ENCODE measurements at places on chromosomes 2 and 18.

DNA sequence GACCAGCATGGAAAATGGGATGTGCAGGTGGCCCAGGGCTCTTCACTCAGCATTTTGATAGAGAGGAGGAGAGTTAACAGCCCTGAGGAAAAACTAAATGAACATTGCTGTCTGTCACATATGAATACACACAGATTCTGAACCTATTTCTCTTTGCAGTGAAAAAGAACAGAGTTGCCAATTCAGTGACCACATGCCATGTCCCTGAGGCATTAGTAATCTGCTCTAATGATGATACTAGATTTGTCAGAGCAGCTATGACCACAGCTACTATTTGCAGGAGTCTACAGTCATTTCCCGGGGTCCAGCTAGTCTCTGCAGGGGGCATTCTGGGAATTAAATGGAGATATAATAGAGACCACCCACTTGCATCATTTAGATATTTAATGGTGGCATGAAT, 267.6 kb downstream of the TMX3 start:
- DNase-seq, result no peak

- peak; percentile 100 for DNase-seq
These were observed at the start of gene PCGF1 for GRCh38 chr2:74507145-74507925. Gene PCGF1, minus strand, starts transcription at chr2:74507695. Its CDS starts 27 bp downstream, at chr2:74507668.

GRCh38 chr18:7000484-7001096, 117.0 kb downstream of the LAMA1 start:
- DNase-seq, result peak; percentile 35

GRCh38 chr2:28516950-28517349, 21.1 kb downstream of the PLB1 start:
- no peak for DNase-seq

DNA sequence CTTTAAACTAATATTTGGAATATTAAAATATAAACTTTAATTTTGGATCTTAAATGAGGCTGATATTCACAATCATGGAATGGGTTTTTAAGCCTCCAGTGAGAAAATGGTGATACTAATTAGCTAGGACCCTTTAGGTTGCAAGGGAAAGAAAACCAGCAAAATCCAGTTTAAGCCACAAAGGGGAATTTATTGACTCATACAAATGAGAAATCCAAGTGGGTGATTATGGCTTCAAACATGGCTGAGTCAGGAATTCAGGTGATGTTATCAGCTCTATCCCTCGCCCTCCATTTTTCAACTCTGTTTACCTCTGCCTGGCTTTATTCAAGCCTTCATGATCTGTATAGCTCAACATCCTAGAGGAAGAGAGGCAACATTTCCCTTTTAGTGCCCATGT, 75.3 kb upstream of the DLX2 start:
- DNase-seq, result peak; percentile 47

DNA sequence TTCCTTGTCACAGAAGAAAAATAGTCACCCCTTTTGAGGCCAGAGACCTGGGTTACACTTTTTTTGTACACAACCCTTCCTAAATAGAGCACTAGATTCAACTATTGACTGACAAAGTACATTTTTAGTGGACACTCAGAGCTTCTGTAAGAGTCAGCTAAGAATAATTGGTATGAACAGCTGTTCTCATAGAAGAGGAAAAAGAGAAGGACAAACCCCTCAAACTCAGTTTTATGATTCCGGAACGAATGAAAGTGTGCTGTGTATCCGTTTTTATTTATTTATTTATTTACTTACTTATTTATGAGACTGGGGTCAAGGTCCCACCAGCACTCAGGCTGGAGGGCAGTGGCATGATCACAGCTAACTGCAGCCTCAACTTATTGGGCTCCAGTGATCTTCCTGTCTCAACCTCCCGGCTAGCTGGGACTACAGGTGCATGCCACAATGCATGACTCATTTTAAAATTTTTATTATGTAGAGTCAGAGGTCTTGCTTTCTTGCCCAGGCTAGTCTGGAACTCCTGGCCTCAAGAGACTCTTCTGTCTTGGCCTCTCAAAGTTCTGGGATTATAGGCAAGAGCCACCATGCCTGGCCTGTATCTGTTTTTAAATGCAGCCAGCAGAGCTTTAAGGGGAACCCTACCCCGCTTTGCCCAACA, 36.0 kb upstream of the FZD5 start:
- DNase-seq, result no peak

DNA sequence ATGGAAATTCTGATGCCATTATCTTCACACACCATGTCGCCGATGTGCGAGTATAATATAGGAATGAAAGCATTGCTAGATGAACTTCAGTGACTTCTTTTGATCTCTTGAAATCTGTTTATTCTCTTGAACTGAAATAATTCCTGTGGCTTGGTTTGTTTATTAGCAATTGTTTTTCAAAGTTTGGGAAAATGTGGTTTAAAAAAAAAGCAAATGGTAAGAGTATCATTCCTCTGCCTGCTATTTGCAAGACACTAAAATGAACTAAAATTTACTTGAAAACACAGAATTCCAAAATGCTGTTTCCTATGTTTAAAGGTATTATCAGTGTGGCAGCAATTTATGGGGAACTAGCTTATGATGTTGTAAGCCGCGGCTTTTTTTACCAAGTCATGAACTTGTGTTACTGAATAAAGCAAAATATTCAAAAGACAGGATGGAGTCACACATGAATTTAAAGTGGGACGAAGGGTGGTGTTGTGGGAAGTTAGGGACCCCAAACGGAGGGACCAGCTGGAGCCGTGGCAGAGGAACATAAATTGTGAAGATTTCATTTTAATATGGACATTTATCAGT, 96.4 kb downstream of the COLEC12 start:
- no peak for DNase-seq

DNA sequence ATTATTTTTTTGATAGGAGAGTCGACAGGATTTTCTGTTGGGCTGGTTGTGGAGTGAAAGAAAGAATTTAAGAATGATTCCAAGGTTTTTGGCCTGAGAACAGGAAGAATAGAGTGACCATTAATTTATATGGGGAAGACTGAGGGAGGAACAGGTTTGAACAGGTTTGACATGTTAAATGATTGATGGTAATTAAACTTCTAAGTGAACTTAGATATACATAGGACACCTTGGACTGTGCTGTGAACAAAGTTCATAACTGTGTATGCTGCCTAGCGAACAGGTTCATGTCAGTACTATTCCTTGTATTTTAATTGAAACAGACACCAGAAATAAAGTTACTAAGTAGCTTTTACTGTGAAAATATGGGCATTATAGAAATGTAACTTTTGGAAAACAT, 212.0 kb downstream of the SPAG16 start:
- DNase-seq, result no peak

DNA sequence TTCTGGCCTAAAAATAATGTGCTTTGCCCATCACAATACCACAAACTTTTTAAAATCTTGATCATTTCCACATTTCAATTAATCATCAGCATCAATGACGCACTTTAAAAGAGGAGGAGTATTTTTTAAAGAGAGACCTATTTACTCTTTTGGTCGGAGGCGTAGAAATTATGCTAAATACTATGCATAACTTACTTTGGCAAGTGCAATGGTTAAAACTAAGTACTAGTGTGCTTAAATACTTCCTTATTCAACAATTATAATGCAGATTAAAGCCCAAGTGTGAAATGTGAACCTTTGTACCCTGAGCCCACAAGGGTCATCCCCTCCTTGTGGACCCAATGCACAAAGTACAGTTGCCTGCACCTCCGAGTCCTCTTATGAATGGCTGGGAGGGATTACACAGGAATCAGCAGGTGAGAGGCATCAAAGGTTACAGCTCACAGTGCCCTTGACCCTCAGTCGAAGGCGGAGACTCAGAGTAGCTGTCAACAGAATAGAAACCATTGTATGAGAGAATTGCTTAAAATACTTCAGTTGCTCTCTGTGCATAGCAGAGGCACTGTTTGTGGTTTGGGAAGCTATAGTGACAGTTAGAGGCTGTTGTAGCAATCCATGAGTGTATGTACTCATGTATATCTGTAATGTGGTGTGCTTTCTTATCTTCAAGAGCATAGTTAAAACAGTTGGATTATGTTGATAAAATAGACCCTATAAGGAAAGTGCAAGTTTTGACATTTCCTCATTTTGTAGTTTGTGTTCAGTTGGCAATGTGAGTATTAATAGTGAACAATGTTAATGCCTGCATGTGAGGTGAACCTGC, 151.7 kb upstream of the ITGA4 start:
- no peak for DNase-seq

DNA sequence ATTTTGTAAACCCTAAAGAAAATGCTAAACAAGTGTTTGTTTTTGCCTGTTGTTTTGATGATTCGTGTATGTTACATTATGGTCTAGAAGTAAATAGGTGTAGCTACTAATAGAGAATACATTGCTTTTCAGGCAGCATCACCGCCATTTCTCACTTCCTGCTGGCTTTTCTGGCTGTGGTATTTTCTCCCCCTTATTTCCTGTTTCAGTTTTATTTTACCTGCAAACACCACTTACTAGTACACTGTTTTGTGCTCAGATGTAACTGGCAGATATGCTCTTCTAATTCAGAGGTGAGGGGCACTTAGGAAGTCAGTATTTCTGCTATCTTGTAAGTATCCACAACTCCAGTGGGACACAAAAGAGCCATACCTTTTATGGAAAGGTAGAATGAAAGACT, 38.1 kb upstream of the SLC3A1 start:
- DNase-seq, result no peak

DNA sequence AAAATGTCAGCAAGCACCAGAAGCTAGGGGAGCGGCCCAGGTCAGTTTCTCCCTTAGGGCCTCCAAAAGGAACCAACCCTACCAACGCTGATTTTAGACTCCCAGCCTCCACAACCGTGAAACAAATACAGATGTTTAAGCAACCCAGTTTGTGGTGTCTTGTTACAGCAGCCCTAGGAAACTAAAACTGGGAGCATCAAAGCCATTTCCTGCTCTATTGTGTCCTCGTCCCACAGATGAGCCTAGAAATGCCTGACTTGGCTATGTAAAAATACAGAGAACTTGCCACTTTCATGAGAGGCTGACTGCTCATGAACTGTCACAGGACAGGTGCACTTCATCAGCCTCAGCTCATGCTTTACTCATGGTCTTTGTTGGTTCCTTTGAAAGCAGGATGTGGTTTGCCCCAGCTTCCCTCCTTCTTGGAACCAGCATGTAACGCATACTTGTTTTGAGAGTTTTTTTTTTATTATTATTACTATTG, 97.6 kb upstream of the SLC39A10 start:
- no peak for DNase-seq

- DNase-seq, result peak; percentile 62
These were observed 27.0 kb downstream of the MEIS1 start for GRCh38 chr2:66461664-66462500.

GRCh38 chr2:220904015-220904414, 668.1 kb downstream of the EPHA4 start:
- DNase-seq, result no peak

Data from kidney (tissue), 22 donors.